ENCODE measurements at places on chromosomes 5 and 9.
A peak's percentile ranks its signal among the peaks of the same experiment; 100 is the strongest.

DNA sequence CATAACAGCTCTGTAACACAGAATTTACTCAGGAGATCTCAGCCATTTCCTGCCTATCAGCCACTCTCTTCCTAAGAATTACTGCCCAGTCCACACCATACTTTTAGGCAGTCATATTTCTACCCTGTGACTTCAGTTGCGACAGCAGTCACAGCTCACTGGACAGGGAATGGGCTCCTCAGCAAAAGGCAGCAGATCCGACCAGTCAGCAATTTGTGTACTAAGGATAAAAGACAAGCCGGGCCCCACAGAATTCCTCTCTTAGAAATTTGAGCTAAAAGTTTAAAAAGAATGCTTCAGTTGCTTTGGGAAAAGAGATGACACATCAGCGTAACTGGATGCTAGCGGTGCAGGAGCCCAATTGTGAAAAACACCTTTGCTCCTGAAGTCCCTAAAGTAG, 172.1 kb downstream of the ENC1 start:
- no peak for DNase-seq

DNA sequence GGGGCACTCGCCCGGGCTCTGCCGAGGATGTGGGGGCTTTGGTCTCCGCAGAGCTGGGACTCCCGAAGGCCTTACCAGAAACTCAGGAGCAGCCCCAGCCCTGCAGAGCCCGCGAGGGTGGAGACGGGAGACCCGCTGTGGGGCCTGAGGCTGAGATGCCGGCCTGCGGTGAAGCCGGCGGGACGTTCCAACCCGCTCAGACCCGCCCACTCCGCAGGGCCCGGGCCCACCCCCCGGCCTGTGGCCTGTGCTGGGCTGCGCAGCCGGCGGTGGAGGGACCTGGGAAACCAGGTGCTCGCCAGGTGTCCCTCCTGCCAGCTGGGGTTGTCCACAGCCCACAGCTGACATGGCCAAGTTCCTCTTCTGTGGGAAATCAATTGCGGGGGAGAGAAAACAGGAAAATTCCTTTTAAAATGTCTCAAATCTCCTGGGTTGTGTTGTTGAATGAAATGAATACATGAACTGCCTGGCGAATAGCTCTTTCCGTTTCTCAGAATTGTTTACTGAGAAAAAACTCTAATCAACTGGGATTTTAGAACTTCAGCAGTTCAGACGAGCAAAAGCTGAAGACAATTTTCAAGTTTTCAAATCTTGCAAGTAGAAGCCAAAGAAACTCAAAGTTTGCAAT, 49.0 kb upstream of the IRX4 start:
- DNase-seq, result no peak

DNA sequence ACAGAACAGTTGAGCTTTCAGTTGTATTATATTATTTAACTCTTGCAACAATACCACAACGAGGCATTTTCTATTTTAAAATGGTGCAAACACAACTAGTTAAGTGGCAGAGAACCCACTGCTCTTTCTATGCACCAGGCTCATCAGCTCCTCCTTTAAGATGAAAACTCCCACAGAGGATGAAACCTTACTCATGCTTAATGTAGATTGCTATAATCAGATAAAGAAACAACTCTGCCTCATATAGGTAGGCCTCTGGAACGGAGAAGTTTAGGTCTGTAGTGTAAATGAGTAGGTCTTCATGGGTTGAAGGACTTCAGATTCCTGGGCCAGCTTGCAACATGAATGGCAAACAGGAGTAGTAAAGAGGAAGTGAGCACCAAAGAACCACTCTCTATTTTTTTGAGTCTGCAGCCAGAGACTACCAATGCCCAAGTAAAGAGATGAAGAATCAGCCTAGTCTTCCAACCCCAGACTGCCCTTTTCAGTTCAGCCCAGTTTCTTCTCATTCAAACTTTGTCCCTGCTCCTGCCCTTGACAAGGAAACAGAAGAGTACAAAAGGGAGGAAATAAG, 33.9 kb downstream of the HACD4 start:
- no peak for DNase-seq

DNA sequence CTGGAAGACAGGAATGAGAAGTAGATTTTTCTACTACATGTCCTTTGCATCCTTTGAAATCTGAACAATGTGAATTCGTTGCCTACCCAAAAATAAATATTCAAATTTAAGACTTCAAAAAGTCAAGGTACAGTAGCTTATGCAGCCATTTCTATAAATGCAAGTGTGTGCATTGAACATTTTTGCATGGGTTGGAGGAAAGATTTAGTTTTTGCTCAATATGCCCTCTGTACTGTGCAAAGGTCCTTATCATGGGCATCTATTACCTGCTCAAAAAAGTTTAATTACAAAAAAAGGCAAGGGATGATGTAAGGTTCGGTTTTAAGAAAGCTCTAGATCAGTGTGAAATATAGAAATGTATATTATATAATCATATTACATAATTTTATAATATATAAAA, 22.6 kb downstream of the AKNA start:
- DNase-seq, result no peak

GRCh38 chr5:103452666-103453065, 109.9 kb downstream of the NUDT12 start:
- DNase-seq, result no peak

- DNase-seq, result peak; percentile 47
These were observed 272.2 kb downstream of the AUH start for GRCh38 chr9:91089405-91090129.

- DNase-seq, result no peak
These were observed 513.0 kb upstream of the ADAMTS16 start for GRCh38 chr5:4627131-4627530.

- DNase-seq, result no peak
These were observed 44.0 kb downstream of the ALG2 start for GRCh38 chr9:99177576-99178366.

DNA sequence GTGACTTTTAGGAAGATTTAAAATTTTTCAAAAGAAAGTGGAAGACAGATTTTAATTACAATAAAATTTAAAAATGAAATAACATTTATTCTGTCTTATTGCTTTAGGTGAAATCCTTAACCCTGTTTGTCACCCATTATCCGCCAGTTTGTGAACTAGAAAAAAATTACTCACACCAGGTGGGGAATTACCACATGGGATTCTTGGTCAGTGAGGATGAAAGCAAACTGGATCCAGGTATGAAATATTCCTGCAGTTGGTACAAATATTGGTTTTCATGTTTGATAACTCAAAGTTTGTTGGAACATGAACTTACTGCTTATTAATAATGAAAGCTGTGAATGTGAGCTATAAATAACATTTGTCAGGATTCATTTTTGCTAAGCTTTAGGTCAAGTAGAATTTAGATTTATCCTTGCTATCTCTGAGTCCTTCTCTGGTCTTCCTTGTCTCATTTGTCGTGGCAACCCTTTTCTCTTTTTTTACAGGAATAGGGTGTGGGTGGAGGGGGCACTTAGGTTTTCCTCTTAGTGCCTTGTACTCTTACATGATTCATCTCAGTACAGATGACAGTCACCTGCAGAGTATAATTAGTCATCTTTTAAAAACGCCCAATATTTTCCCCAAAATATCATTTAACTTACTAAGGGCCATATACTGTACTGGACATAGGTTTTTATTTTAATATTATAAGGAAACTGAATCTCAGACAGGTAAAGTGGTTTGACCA, 95.3 kb upstream of the RASGRF2 start:
- DNase-seq, result no peak

- no peak for DNase-seq
These were observed 4.8 kb upstream of the DPM2 start for GRCh38 chr9:127942216-127943010.

GRCh38 chr5:75116856-75117255, 64.5 kb upstream of the GCNT4 start:
- no peak for DNase-seq

GRCh38 chr5:43560128-43560527, 3.3 kb upstream of the PAIP1 start:
- DNase-seq, result no peak

DNA sequence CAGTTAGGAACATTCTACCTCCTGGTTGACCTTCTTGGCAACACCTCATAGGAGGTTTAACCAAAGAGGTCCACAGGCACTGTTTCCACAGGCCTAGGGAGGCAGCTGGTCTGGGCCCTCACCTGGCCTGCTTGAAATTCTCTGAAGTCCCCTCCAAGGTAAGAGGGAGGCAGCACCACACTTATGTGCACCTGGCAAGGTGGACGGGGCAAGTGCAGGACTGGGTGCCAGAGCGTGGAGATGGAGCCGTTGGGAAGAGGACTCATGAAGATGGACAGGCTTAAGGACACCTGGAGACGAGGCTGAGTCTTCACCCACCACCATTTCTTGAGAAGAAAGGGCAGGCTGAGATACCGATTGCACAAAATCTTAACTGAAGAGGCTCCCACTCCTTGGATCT, 6.6 kb upstream of the BARHL1 start:
- no peak for DNase-seq

GRCh38 chr5:111099058-111099778, 7.1 kb downstream of the WDR36 start:
- no peak for DNase-seq

- no peak for DNase-seq
These were observed 133.6 kb downstream of the NFIB start for GRCh38 chr9:14180093-14180959.

GRCh38 chr9:132857616-132858342, 20.3 kb downstream of the AK8 start:
- DNase-seq, result no peak

DNA sequence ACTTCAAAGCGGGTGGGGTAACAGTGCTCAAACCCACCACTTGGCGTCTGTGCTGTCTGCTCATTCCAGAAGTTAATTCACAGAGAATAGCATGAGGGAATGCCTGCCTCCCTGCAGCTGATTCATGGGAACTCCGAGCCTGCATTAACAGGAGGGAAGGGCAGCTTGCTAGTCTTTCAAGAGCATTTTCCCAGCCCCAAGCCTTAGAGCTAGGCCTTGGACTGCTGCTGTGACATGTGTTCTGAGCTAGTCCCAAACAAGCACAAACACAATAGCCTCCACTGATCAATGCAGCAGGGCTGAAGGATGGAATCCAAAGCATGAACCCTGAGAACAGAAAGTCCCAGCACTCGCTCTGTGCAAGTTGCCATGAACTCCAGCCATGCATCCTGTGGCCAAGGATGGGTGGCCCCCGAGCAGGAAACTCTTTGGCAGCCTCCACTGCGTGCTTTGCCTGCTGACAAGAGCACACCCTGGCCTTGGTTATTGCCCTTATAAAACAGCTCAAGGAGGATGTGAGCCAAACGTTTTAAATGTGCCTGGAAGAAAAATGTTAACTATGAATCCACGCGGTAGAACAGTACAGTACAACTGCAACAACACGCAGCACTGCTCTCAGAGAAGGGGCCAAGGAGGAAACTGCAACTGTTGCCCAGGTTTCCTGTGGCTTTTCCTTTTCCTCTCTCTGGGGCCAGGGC, 653.1 kb upstream of the KLF4 start:
- peak; percentile 85 for DNase-seq

GRCh38 chr5:87122151-87122977, 145.3 kb upstream of the RASA1 start:
- DNase-seq, result no peak

DNA sequence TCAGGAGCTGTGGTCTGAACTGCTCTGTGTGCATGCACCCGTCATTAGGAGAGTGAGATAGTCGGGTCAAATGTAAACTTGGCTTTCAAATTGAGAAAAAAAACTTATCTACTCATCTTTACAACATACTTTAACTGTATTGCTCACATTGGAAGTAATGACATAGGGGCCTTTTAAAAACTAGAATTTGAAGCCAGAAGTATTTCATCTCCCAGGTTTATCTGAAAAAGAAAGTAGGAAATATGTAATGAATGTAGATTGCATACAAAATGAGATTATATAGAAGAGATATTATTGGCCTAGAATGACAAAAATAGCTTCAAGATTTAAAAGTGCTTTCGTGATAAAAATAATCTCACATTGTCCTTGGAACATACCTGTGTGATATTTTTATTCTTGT, 24.3 kb downstream of the RGS7BP start:
- no peak for DNase-seq

DNA sequence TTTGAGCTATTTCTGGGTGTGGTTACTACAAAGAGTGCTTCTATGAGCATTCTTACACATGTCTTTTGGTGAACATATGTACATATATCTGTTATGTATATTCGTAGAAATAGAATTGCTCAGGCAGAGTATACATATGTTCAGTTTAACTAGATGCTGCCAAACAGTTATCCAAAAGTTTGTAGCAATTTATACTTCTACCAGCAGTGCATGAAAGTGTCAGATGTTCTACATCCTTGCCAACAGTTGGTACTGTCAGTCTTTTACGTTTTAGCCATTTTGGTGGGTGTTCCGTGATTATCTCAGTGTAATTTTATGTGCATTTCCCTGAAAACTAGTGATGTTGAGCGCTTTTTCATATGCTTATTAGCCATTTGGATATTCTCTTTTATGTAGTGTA, 35.9 kb upstream of the DMRT2 start:
- DNase-seq, result no peak

DNA sequence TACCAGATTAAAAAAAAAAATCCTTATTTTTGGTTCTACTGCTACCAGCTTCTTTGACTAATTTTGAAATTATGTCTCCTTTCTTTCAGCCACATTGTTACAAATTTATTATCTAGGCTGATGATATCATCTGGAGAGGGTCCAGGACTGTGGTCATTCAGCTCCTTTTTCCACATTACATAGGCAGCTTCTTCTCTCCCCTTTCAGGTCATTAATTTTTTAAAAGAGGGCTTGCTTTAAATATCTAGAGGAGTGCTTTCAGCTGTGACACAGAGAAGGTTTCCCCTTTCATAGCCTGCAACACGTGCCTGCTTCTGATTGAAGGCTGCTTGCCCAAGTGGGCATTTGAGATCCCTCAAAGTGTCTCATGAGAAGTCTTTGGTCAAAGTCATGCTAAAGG, 155.7 kb upstream of the PAPPA start:
- DNase-seq, result peak; percentile 77

GRCh38 chr5:135398855-135399793, at the start of gene MACROH2A1:
TSS of gene MACROH2A1 (minus strand) at chr5:135399231. CDS start at chr5:135389093, 10,138 bp downstream.
- DNase-seq, result no peak

- no peak for DNase-seq
These were observed 134.9 kb downstream of the MRPS30 start for GRCh38 chr5:44943647-44944046.

DNA sequence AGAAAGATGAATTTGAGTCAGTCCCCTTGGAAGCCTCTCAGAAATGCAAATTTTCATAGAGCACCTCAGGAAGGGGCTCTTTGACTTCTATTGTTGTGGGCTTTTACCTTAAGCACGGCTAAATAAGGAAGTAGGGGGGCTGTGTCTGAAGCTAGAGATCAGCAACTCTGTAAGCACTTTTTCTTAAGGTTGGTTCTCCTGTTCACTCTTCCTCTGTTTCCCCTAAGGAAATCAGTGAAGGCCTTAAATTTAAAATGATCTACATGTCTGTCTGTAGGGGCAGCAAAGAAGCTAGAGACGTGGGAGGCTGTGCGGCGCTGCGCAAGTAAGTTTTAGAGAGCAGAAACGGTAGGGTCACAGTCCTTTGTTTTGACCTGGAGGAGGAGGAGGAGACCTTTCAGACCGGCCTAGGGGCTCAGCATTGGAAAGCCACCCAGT, 1.2 kb upstream of the CDC14B start:
- no peak for DNase-seq

DNA sequence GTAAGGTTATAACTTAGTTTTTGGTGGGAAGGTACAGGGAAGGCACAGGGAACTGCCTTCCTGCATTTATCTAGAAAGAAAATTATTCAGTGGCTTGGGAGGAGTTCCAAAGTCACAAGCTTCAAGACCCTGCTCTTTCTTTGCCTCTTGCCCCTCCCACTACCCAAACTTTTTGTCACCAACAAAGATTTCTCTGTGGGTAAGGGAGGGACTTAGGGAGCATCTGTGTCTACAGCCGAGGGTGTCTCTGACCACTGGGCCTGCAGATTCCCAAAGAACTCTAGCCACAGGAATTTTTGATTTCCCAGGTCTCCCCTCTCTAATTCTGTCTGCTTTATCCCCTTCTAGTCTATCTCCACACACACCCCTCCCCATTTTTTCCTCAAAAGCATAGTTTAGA, 2.1 kb downstream of the ECSCR start:
- no peak for DNase-seq
